ENCODE measurements at places on chromosomes 3 and 15. TPM values are rescaled to one million over a fixed set of nuclear protein-coding genes. Genes with fewer than 3 reads are reported as not detected.

DNA sequence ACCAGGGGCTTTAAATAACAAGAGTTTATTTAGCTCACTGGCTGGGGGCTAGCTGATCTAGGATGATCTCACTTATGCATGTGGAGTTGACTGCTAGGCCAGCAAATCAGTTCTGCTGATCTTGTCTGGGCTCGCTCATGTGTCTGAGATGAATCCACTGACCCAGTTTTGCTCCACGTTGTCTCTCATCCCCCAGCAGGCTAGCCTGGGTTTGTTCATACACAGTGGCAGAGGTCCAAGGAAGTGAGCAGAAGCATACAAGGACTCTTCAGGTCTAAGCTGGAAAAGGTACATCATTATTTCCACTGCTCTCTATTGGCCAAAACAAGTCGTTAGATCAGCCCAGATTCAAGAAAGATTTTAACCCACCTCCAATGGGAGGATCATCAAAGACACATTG lies 238.0 kb downstream of the PLCL2 start:
- DNase-seq, result no peak
- no peak overlapping the region for H3K27ac ChIP-seq
- no peaks in the 10 kb centered on the region for H3K4me1 ChIP-seq
- H3K27me3 ChIP-seq, result no peaks in the 10 kb centered on the region
- H3K36me3 ChIP-seq, result no peaks in the 10 kb centered on the region

- no peak for DNase-seq
- H3K27ac ChIP-seq, result no peak overlapping the region
- H3K27me3 ChIP-seq, result 0 out of 2 replicates have a peak, but pooled peaks cover 4% of the 10 kb centered on the region
- H3K36me3 ChIP-seq, result no peaks in the 10 kb centered on the region
- H3K4me3 ChIP-seq, result no peak overlapping the region
These were observed 15.9 kb downstream of the ARHGAP31 start for GRCh38 chr3:119310071-119310470.

DNA sequence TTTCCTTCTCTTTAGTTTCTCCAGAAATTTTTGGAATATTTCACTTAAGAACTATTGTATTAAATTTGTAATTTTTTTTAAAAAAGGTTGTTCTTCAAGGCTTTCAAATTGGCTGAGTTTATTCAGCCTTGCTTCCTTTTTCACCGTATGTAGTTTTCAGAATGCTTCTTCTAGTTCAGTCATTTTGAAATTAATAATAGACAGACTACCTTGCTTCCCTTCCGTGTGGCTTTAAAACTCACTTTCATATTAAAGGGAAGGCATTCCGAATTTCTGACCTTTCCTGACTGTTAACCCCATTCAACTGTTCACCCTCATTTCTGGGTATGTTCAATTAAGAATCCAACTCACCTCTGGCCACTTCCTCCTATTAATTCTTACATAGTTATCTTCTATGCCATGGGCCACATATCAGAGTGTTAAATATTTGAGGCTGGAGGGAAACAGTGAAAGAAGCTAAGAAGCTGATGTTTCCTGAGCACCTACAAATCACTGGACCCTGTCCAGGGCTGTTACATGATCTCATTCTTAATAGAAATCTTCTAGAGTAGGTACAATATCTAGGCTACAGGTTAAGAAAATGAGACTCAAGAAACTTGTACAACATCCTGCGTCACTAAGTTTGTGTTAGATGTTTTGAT lies 237.5 kb downstream of the P3H2 start:
- no peaks in the 10 kb centered on the region for H3K36me3 ChIP-seq
- no peak overlapping the region for H3K4me3 ChIP-seq
- no peak for DNase-seq

GRCh38 chr3:13189639-13190377 lies 116.6 kb upstream of the IQSEC1 start:
- no peaks in the 10 kb centered on the region for H3K36me3 ChIP-seq
- no peak overlapping the region for H3K4me3 ChIP-seq
- no peaks in the 10 kb centered on the region for H3K27me3 ChIP-seq

DNA sequence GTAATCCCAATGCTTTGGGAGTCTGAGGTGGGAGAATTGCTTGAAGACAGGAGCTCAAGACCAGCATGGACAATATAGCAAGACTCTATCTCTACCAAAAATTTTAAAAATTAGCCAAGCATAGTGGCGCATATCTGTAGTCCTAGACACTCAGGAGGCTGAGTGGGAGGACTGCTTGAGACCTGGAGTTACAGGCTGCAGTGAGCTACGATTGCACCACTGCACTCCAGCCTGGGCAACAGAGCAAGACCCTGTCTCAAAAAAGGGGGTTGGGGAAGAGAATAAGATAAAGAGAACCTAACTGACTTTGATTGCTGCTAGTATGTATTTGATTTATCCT lies 755 bp downstream of the CD200R1 start:
- H3K36me3 ChIP-seq, result no peaks in the 10 kb centered on the region
- H3K4me1 ChIP-seq, result no peaks in the 10 kb centered on the region
- no peaks in the 10 kb centered on the region for H3K27me3 ChIP-seq
- no peak overlapping the region for H3K27ac ChIP-seq
- DNase-seq, result no peak
- no peak overlapping the region for H3K4me3 ChIP-seq

- H3K27me3 ChIP-seq, result no peaks in the 10 kb centered on the region
- H3K36me3 ChIP-seq, result no peaks in the 10 kb centered on the region
- peaks cover 55% of the 10 kb centered on the region for H3K4me1 ChIP-seq
- H3K27ac ChIP-seq, result no peak overlapping the region
- DNase-seq, result peak; percentile 64
- H3K4me3 ChIP-seq, result no peak overlapping the region
These were observed 196.2 kb downstream of the CHST2 start for GRCh38 chr3:143315766-143316165.

DNA sequence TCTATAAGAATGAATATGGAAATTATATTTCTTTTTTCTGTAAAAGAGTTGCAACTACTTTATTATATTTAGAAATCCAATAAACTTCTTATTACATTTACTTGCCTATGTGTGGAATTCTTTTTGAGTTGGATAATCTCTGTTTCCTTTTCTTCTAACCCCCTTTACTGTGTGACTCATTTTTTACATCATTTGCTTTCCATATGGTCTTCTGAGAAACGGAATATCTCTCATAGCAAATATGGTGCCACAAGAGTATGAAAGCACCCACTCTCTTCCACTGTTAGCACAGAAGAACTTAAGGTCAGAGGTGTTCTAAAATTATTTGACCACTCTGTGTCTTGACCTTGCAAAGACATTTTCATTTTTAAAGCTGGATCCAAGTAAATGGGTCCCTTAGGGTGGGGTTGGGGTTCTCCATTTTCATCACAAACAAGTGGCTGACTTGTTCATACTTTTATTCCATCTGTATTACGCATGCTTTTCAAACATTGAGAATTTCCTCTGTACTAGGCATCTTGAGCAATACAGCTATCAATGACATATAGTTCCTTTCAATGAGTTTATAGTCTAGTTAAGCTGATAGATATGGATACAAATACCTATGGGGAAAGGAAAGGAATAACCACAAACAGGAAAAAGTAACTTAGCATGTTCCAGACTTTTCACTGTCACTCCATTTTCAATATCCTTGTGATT lies 281.1 kb upstream of the TPRG1 start:
- H3K27me3 ChIP-seq, result no peaks in the 10 kb centered on the region
- peaks cover 8% of the 10 kb centered on the region for H3K4me1 ChIP-seq
- H3K4me3 ChIP-seq, result no peak overlapping the region
- DNase-seq, result no peak

DNA sequence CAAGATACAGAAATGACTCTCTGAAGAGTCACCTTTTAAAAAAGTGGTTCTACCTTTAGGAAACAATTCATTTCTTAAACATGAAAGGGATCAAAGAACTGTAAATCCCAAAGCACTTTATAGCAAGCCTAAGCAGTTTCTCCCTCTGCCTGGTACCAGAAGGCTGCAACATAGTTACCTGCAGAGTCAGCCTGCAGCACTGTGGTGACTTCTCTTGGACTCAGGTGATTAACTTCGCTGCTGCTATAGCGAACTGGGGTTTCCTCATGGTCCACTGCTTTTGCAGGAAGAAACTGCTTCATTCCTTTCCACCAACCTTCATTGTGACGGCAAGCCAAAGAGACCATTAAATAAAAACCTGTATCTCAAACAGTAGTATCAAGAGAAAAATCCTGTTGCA lies 37.3 kb downstream of the ST3GAL6 start:
- no peaks in the 10 kb centered on the region for H3K27me3 ChIP-seq
- H3K36me3 ChIP-seq, result no peaks in the 10 kb centered on the region
- no peak overlapping the region for H3K4me3 ChIP-seq

DNA sequence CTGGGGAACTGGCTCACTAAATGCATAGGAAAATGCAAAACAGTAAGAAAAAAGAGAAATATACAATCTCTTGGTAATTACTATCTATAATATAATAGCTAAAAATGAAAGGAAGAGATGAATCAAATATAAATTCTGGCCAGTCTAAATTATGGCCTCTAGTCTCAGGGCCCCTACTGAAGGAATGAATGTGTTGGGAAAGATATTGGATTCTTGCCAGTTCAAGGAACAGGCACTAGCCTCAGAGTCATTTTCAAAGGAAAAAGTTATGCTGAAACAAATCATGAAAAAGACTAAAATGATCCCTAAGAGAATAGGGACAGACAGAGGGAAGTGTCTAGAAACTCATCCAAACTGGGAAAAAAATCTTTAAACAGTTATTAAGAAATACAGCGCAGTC lies 62.4 kb downstream of the C3orf80 start:
- no peak overlapping the region for H3K4me3 ChIP-seq
- H3K36me3 ChIP-seq, result no peaks in the 10 kb centered on the region
- 0 out of 2 replicates have a peak, but pooled peaks cover 2% of the 10 kb centered on the region for H3K4me1 ChIP-seq
- H3K27ac ChIP-seq, result no peak overlapping the region

GRCh38 chr3:25426408-25426807 lies 1.7 kb upstream of the RARB start:
- no peak overlapping the region for H3K27ac ChIP-seq
- no peak overlapping the region for H3K4me3 ChIP-seq
- no peaks in the 10 kb centered on the region for H3K27me3 ChIP-seq

DNA sequence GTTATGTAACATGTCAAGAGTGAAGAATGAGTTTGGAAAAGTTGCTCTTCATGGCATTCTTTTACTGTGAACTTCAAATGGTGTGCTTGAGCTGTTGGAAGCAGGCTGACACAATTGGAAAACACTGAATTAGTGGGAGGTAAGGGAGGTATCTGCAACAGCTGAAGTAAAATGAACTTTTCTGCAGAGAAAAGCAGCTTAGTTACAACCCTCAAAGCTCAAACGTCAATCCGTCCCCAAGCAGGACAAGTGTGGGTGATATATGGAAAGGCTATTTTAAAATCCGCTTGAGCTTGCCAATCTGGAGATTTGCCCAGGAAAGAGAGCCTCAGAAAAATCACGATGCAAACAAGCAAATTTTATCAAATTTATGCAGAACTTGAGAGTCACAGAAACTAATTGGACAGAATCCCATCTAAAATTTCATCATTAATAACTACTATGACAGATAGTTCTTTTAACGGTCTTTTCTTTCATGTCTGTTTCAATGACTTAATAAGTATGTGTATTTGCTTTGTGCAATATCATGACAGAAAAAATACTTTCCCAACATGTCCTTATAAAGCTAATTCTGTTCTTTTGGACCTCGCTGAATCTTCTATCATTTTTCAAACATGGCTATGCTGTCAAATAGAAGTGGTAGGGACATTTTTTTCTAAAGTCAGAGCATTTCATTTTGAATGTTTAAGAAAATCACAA lies 266.6 kb upstream of the SLITRK3 start:
- no peak for DNase-seq
- no peaks in the 10 kb centered on the region for H3K27me3 ChIP-seq
- H3K4me3 ChIP-seq, result no peak overlapping the region
- no peaks in the 10 kb centered on the region for H3K4me1 ChIP-seq

Gene GPR160
- 67.6 TPM for total RNA-seq

Gene THRB
- total RNA-seq, result not detected

Gene TF
- total RNA-seq, result 1.6 TPM

Gene LSAMP
- total RNA-seq, result not detected

Gene ARF4
- total RNA-seq, result 40.2 TPM

Gene TATDN2
- total RNA-seq, result 17.6 TPM

All from Karpas-422 (cell line).